Dermis microvascular lymphatic vessel endothelial cell (primary cell): ENCODE measurements at places on chromosomes 11 and 22. TPM values are rescaled to one million over a fixed set of nuclear protein-coding genes. Genes with fewer than 3 reads are reported as not detected.

DNA sequence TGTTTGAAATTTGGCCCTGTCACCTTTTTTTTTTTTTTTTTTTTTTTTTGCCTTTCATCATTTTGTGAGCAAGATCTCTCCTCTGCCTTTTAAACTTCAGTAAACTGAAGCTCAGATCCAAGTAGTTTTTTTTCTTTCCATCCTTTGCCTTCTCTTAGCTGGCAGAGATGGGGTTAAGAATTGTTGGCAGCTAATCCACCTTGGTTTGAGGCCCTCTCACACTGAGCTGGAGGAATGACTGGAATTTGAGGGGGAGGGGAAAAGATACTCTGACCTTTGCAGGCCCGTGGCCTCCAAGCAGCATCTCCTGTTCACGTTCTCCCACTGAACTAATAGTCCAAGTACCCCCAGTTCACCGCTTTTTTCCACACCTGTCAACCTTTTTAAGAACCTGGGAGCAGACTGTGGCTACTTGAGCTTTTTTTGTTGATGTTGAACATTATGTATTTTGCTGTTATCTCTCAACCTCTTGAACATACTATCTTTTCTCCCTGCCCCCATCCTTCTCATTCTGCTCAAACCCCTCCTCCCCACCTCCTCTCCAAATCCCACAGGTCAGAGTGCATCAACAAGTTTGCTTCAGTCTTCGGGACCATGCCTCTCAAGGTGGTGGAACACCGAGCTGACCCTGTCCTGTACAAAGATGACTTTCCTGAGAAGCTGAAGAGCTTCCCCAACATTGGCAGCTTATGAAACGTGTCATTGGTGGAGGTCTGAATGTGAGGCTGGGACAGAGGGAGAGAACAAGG is 66.2 kb downstream of the ALX4 start:
- DNase-seq, result no peak

DNA sequence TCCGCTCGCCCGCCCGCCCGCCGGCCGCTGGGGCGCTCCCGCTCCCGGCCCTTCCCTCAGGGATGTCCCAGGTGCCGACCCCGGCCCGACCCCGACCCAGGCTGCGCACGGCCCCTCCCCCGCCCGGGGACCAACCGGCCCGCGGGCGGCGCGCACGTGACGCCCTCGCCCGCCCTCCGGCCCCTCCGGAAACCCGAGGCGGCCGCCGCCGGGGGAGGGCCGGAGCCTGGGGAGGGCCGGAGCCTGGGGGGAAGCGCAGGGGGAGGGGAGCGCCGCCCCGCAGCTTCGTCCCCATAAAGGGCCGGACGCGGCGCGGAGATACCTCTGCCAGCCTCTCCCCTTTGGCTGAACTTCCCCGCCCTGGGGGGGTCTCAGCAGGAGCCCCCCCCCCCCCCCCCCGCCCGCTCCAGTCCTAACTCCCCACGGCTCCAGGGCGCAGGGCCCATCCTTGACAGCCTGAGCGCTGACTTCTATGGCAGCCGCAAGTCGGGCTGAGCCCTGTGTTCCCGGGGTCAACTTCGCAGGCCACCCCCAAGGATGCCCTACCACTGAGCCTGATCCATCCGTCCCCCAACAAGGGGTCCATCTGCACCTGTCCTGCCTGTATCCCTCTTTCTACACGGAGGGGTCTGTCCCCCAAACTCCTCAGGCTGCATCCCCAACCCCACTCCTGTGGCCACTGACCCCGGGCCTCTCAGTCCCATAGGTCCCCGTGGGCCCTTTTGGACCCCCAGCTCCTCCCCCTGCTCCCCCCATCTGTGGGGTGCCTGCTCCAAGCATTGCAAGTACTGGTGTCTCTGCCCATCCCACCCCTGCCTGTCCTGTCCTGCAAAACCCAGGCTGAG is at the start of gene MAPK12:
Gene MAPK12 (minus strand): TSS at position 69 of the 845 bp plus-strand sequence. CDS start 174 bp downstream, outside the sequence.
- peak; percentile 67 for DNase-seq

DNA sequence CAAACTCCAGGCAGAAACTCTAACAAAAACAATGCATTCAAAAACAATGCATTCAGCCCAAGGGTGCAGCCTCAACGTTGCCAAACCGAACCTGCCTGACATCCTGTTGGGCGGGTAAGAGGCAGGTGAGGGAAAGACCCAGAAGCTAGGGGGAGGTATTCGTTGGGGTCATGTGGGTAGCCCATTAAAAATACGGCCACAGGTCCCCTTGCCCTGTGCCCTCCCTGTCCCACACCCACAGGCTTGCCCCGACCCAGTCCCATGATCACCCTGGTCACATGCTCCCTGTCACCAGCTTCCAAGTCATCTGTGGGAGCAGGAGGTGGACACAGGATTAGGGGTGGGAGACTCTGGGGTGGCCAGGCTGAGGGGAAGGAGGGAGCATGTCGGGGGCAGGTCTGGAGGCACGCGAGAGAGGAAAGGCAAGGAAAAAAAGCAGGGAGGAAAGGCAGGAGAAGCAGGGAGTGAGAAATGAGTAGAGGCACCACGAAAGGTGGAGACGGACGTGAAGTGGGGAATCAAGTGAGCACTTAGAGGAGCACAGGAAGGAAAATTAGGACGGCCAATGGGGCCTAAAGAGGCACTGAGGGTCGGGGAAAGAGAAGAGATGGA is 683 bp downstream of the PLA2G6 start:
- peak; percentile 65 for DNase-seq

GRCh38 chr11:111845276-111846028 is 25.9 kb downstream of the ALG9 start:
- DNase-seq, result no peak

Gene FAM111B
- 11.0 and 14.4 TPM in 2 replicates for total RNA-seq

GRCh38 chr11:64299847-64300648 is at the start of gene CATSPERZ:
CATSPERZ (plus strand) TSS chr11:64300358; CDS start chr11:64300411, 53 bp downstream.
- DNase-seq, result no peak

Gene PATE4
- not detected in 2 replicates for total RNA-seq
